ENCODE measurements at places on chromosomes 4 and X.

DNA sequence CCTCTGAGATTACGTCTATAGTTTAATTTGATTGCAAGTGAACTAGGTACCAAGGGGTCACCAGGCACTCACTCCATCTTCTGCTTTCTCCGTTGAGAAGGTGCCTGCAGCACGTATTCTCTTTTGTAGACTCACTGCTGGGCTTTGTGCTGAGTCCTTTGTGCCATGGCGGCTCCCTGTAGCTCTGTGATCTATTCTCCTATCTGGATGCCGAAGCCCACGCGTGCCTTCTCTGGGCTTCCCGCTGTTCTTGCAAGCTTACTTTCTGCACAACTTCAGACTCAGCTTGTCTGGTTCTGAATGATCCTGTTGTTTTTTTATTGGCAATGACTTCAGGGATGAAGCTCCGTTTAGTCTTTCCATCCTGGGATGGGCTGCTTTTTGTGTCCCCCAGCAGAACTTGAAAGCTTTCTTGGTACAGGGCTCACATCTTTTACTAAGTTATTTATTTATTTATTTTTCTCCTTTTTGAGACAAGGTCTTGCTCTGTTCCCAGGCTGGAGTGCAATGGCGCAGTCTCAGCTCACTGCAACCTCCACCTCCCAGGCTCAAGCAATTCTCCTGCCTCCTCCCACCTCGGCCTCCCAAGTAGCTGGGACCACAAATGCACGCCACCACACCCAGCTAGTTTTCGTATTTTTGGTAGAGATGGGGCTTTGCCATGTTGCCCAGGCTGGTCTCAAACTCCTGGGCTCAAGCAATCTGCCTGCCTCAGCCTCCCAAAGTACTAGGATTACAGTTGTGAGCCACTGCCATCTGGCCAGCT is 100.9 kb upstream of the NKX1-1 start:
- H3K4me1 ChIP-seq = no peaks in the 10 kb centered on the region
- H3K4me3 ChIP-seq = no peak overlapping the region
- no peaks in the 10 kb centered on the region for H3K27me3 ChIP-seq
- no peaks in the 10 kb centered on the region for H3K36me3 ChIP-seq

DNA sequence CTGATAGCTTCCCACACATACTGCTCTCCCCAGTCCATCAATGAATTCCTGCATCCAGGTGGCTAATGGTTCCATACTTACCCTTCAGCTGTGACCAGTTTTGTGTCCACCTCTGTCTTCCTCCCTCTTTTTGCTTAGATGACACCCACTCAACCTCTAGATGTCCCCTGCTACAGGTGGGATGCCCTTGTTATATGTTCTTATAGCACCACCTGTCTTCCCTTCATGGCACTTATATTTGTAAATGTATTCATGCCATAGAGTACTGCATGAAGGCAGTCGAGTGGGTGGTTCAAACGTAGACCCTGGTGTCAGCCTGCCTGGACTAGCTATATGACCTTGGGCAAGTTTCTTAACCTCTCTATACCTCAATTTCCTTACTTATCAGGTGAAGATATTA is 6.5 kb upstream of the USP46 start:
- no peaks in the 10 kb centered on the region for H3K36me3 ChIP-seq
- H3K4me3 ChIP-seq = no peak overlapping the region
- H3K4me1 ChIP-seq = no peaks in the 10 kb centered on the region
- H3K27ac ChIP-seq = no peak overlapping the region
- H3K27me3 ChIP-seq = no peaks in the 10 kb centered on the region

DNA sequence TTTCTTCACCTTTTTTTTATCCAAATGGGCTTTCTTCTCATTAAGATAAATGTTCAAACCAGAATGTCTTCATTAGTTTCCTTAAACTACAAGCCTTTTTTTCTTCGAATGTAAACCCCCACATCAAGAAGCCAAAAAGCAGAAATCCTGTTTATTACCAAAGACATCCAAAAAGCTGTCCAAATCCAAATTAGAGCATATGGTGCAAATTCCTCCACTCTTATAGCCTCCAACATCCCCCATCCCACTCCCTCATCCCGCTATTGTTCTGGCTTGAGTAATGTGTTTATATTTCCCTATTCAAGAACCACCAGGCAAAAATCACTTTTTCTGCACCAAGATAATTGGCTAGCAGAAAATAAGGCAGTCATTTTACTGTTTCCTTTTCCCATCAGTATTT is 315.1 kb upstream of the ADGRL3 start:
- H3K4me3 ChIP-seq = no peak overlapping the region
- H3K27me3 ChIP-seq = no peaks in the 10 kb centered on the region
- H3K4me1 ChIP-seq = no peaks in the 10 kb centered on the region
- no peak overlapping the region for H3K27ac ChIP-seq
- no peaks in the 10 kb centered on the region for H3K36me3 ChIP-seq
- DNase-seq = no peak

DNA sequence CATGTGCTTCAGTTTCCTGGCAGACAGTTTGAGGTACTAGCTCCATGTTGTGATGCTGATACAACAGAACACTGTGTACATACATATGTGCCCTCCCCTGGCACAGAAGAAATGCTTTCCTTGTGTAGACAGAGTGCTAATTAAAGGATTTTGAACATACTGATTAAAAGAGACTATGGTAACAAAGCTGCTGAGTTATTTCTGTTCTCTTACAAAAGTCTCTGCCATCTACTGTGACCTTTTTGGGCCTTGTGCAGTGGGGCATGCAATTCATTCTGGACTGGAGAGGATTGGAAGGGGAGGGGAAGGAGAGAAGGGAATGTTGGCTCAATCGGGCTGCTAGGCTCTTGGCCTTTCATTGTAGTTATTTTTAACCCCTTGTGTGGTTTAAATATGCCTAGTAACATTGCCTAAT is 6.0 kb downstream of the PDLIM5 start:
- no peaks in the 10 kb centered on the region for H3K27me3 ChIP-seq
- peaks cover 47% of the 10 kb centered on the region for H3K4me1 ChIP-seq
- no peak overlapping the region for H3K27ac ChIP-seq
- H3K36me3 ChIP-seq = no peaks in the 10 kb centered on the region

- no peak for DNase-seq
- no peaks in the 10 kb centered on the region for H3K27me3 ChIP-seq
- no peaks in the 10 kb centered on the region for H3K36me3 ChIP-seq
- H3K4me3 ChIP-seq = no peak overlapping the region
These were observed 32.2 kb downstream of the SMS start for GRCh38 chrX:21972721-21973120.

DNA sequence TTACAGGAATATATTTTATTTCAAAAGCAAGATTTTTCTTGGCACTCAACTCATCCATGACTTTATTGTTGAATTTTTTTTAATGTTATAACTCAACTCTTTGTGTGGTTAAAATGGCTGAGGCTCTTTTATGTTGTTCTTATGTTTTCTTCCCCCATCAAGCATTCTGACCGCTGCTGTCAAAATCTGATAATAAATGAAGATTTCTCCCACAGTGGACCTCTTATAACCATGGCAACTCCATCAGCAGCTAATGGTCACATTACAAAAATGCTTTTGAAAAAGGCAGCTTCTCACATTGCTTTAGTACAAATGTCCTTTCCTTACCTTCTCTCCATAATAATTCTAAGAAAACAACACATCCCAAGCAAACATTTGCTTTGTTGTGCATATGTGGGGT is 96.0 kb upstream of the ATOH1 start:
- no peaks in the 10 kb centered on the region for H3K27me3 ChIP-seq
- no peak overlapping the region for H3K4me3 ChIP-seq
- H3K36me3 ChIP-seq = no peaks in the 10 kb centered on the region
- no peak for DNase-seq
- no peak overlapping the region for H3K27ac ChIP-seq

- H3K27me3 ChIP-seq = no peaks in the 10 kb centered on the region
- no peak overlapping the region for H3K27ac ChIP-seq
- H3K4me1 ChIP-seq = no peaks in the 10 kb centered on the region
- DNase-seq = no peak
These were observed 140.4 kb downstream of the MID1IP1 start for GRCh38 chrX:38941675-38942074.

DNA sequence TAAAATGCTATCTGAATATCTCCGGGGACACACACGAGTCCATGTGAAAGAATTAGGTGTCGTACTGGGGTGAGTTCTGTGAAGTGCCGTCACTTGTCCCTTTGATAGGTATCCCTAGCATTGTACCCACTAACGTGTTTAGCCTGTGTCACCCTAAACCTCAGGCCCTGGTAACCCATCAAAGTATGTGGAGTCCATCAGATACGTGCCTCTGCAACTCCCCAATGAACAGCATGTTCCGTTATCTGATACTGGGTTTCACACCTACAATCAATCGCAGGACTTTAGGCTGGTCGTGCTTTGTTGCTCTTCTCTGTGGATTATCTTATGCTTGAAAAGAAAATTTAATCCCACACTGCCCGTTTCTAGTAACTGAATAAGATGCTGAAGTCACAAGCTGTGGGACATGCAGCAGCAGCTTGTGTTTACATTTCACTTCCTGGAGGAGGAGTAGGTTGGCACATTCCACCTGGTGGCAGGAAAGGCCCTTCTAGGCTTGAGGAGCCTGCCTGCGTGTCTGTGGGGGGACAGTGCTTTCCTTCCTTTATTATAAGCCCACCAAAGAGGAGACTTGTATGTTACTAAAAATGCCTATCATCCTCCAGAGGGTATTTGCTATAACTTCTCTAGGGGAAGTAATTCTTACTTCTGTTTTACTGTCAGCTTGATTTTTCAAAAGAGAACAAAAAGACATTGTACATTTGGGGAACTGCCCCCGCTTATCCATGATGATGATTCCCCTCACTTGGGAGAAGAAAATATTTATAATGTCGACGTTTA is 127.2 kb downstream of the FNIP2 start:
- no peaks in the 10 kb centered on the region for H3K27me3 ChIP-seq
- no peaks in the 10 kb centered on the region for H3K4me1 ChIP-seq
- H3K4me3 ChIP-seq = no peak overlapping the region
- DNase-seq = no peak
- H3K36me3 ChIP-seq = no peaks in the 10 kb centered on the region

DNA sequence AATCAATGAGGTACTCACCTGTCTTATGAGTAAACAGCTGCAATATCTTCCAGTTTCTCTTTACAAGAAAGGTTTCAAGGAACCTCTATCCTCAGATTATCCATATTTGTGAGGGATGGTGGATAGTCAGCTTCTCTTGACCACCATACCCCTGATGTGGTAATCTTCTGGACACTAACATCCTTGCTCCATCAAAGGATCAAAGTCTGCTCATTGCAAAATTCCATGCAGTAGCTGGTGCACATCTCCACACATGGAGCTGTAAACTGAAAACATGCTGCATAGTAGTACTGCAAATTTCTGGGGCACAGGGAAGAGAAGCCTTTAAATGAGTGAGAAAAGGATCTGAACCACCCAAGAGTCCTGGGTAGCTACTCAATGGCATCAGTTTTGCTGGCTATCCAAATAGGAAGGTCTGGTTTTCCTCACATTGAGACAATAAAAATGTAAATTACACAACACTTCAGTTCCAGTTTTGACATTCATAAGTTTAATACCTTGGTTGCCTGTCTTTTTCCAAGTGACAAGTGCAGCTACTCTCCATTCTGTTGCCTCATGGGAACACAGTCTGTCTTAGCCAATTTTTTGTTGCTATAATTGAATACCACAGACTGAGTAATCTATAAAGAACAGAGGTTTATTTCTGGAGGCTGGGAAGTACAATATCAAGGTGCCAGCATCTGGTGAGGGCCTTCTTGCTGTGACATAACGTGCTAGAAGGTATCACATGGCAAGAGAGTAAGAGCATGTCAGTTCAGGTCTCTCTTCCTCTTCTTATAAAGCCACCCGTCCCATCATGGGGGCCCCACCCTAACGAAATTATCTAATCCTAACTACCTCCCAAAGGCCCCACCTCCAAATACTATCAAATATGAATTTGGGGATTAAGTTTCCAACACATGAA is 34.4 kb upstream of the ARHGEF6 start:
- no peak overlapping the region for H3K4me3 ChIP-seq
- H3K27me3 ChIP-seq = no peaks in the 10 kb centered on the region
- no peaks in the 10 kb centered on the region for H3K4me1 ChIP-seq
